AG09319 (cell line): ENCODE measurements at places on chromosomes 2 and 18.

GRCh38 chr2:74942263-74942662 lies 16.2 kb upstream of the POLE4 start:
- no peak for DNase-seq

- no peak for DNase-seq
Measured at GRCh38 chr2:165778653-165779451, 15.2 kb downstream of the GALNT3 start.

DNA sequence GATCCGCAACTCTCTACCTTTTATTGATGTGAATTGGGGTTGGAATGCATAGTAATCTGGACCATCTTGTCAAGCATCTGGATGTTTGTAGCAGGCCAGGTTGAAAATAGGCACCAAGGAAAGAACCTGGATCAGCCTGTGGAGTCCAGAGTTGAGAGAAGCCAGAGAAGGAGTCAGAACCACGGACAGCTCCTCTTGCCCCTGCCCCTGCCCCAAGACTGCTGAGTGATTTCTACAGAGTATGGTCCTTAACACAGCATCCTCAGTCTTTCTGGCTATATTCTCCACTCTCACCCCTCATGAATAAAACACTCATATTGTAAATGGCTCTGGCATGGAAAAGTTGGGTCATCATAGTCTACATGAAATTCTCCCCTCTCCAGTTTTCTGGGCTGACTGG lies 154.6 kb downstream of the LOXHD1 start:
- DNase-seq = no peak

DNA sequence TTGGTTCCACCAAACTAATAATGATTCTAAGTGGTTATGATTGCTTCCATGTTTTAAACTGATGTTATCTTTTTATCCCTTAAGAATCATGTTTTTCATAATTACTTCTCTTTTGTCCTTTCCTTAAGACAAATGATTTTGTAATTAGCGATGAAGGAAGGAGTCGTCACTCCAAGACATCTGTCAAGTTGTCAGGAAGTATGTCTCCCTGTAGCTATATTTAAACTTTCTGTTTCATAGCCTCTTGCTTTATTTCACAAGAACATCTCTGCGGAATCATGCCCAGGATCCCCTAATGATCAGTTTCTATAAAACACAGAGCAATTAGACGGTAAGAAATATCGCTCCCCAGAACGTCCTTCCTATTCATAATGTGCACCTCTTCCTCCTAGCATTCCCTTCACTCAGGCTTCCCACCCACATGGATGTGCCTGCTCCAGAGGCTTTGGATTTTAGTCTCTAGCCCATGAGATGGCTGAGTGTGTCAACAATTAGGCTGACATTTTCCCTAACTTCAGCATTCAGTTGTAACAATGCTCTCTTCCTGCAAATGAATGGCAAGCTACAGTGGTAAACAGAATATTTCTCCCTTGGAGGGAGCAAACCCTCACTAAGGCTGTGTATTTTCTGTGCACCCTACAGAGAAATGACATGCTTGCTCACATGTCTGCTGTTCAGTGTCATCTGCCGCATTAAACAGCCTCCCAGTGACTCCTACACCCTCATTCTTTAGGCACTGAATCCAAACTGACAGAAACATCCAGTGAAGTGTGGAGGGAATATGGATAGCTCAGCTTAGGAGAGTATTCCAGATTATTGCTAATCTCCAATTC lies 879.6 kb upstream of the CELF4 start:
- DNase-seq = no peak

DNA sequence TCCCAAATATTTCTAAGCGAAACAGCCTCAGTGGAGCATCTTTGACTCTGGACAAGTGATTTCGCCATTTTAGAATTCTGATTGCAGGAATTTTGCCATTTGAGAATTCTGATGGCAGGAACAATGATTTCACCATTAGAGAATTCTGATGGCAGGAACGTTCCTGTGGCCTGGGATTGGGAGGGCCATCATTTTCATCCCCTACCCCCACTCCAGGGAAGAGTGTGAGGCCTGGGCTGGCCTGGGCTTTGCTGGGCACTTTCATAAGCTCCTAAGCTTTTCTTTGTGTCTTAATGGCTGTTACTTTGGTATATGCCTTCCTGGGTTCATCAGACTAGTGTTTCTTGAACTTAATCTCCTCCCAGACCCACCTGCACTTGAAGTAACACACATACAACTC lies 129.3 kb upstream of the EPAS1 start:
- no peak for DNase-seq

- DNase-seq = no peak
Measured at GRCh38 chr2:201260302-201260800, at the start of gene CASP8. Gene CASP8 (plus strand): TSS chr2:201260536. CDS start chr2:201266487, 5,951 bp downstream.

DNA sequence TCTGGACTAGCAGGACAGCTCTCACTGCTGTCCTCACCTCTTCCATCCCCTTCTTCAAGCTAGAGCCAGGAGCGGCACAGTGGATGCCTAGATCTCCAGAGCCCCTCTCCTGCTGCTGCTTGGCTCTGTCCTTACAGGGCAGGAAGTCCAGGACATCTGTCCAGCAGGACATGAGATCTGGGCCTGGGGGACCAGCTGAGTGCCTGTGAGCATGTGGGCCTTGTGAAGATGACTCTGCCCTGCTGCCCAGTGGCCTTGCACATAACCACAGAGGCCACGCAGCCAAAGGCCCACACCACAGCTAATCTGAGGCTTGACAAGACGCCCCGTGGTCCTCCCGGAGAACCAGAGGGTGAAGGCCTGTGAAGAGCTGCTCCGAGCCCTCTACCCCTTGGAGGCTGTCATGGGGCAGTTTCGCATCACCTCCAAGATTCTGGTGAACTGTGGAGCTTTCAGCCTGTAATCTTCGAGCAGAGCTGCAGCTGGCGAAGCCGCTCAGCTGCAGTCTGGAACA lies 516.7 kb upstream of the HS6ST1 start:
- no peak for DNase-seq

DNA sequence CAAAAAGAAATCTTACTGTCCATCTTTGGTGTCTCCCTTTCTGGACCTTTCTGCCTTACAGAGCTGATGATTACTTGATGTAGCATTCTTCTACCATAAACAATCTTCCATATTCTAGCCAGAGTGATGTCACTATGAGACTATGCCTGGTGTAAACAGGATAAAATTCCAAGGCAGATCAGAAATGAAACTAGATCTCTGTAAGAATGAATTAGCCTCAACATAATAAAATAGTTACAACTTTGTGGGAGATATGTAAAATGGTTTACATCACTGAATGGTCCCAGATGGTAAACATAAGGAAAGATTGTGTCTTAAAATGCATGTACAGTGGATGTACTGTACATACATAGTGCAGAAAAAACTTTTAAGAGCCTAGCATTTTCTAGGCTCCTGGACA lies 112.3 kb upstream of the ZNF521 start:
- peak; percentile 44 for DNase-seq

GRCh38 chr2:1153920-1154319 lies 203.3 kb downstream of the SNTG2 start:
- no peak for DNase-seq

DNA sequence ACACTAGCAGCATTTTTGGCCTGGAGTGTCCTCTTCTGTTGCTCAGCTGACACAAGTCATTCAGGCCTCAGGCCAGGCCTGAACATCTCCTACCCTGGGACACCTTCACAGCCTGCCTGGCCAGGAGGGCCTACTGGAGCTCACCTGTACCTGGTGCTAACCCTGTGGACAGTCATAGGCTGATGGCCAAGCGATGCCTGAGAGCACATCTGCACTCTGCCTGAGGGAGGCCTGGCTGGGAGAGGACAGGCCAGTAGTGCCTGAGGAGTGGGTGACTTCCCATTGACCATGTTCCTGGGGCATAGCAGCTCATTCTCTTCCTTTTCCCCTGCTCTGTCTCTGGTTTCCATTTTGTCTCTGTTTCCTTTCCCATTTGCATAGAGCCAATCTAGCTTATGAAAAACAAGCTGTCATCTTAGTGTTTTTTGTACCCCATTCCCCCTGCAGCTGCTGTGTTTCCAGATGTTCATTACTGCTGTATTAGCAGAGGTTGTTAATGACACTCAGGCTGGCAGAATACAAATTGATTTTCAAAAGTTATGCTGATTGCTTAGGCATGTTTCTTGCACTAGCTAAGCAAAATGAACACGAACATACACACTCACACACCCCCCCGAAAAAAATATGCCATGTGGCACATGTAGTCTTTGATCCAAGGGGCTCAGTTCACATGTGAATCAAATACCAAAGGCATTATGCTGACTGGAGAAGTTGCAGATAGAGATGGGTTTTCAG lies 149.7 kb upstream of the HS6ST1 start:
- no peak for DNase-seq

DNA sequence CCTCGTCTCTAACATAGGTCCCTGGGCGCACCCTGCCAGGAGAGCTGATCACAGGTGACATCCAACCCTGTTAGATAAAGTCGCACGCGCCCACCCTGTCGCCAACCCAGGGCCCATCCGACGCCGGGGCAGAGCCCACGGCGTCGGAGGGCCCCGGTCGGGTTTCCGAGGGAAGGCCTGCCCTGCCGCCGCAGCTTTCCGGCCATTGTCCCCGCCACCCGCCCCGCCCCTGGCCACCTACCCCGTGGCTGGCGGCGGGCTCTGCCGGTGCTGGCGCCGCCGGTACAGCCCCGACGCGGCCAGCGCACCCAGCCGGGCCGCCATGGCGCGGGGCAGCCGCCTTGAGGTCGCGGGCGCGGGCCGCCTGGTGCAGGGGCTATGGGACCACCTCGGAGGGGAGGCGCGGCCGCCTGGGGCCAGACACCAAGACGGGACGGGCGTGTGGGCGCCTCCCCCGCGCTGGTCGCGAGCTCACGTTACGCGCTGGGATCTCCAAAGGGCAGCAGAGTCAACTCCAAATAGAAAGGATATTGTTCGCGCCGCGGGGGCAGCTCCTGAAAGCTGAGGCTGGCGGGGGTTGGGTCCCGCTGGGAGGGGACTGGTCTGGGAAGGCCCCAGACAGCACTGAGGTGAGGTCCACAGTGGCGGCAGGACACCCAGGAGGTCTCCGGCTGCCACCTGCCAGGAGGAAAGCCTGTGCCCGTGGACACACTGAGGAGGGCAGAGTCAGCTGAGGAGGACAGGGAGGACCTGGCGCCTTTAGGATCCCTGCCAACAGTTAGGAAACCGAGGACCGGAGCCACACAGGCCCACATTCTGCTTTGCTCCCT lies 11.1 kb downstream of the LIMS2 start:
- no peak for DNase-seq

DNA sequence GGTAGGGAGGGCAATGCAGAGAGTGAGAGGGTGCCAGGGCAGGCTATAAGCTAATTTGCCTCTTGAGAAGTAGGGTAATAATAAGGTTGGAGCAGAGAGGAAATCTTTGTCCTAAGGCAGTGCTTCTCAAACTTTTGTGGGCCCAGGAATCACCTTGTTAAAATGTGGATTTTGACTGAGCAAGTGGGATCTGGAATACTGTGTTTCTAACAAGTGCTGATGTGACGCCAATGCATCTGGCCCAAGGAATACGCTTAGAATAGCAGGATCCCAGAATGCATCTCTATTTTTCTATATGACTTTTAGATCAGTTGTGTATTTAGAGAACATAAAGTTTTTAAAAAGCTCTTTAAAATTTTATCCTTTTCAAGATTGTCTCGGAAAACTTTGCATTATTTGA lies 29.7 kb upstream of the GTF2A1L start:
- DNase-seq = no peak

GRCh38 chr2:27053776-27054175 lies 2.3 kb downstream of the AGBL5 start:
- no peak for DNase-seq

DNA sequence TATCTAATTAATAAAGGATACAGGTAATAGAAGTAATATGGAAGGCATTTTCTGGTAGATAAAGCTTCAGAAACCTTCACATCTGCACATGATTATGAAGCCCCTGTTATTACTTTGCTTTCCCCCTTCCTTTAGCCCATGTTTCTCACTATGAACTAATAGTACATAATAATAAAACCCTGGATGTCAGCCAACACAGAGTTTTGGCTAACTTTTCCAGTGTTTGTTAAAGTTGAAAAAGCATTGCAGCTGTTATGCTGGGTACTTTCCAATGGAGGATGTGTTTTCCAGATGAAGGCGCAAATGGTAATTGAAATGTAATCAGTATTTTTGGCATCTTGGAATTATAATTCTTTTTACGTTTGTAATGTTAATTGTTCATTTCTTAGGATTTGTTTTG lies 43.5 kb downstream of the SPTBN1 start:
- DNase-seq = no peak

GRCh38 chr2:37896319-37896718 lies 28.8 kb upstream of the RMDN2 start:
- no peak for DNase-seq

DNA sequence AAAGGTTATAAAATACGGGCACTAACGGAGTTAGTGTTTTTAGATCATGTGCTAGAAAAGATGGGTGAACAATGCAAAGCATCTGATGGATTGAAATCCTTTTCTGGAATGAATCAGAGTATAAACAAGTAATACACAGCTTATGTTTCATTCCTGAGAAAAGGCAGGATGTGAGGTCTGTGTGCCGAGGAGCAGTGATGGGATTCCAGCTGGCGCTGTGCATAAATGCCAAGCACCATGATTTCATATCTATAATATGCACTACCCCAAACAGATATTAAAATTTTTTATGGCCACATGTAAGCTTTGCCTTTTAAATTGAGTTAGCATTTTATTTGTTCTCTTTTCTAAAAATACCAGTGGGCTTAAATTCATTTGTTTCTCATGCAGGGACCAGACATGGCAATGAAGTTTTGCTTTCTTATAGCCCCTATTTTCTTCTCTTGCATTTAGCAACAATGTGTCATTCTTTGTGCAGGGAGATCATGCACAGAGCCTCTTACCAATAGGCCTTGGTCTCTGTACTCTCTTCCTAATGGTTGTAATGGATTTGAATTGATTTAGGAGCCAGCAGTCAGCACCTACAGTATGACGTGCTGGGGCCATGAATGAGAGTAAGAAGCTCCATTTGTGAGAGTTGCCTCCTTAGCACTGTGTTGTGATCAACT lies 323.9 kb downstream of the SLC8A1 start:
- peak; percentile 52 for DNase-seq

DNA sequence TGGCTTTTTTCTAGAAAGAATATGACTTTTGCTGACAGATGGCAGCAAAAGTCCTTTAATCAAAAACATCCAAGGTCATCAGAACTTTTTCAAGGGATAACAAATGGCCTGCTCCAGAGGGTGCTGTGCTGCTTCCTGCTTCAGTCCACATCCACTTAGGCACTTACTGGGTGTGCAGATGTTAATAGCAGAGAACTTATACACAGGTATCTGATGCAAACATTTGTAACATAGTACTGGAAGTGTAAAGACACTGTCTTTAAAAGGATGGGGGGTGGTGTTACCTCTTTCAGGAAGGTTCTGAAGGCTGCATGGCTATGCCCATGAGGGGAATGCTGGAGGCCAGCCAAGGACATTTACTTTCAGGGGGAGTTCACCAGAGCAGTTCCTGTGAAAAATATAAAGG lies 5.5 kb downstream of the HOXD8 start:
- no peak for DNase-seq

GRCh38 chr2:34545486-34546136 lies 946.5 kb upstream of the FAM98A start:
- no peak for DNase-seq

DNA sequence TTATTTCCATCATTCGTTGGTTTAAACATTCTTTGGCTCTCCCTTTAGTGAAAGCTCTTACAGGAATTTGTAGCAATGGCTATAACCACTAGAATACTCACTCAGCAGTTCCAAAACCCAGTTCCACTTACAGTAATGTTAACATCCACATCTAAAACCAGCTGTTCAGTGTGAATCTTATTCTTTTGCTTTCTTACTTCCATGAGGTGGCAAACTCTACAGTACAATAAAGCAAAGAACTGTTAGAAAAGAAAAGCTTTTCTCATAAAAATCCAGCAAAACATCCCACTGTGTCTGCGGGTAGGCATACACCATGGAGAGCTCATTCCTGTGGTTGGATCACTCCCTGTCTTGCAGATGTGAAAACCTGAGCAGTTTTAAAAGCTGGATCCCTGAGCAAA lies 147.1 kb downstream of the ARHGAP28 start:
- DNase-seq = no peak
